ENCODE measurements at places on chromosomes 5 and 9.

DNA sequence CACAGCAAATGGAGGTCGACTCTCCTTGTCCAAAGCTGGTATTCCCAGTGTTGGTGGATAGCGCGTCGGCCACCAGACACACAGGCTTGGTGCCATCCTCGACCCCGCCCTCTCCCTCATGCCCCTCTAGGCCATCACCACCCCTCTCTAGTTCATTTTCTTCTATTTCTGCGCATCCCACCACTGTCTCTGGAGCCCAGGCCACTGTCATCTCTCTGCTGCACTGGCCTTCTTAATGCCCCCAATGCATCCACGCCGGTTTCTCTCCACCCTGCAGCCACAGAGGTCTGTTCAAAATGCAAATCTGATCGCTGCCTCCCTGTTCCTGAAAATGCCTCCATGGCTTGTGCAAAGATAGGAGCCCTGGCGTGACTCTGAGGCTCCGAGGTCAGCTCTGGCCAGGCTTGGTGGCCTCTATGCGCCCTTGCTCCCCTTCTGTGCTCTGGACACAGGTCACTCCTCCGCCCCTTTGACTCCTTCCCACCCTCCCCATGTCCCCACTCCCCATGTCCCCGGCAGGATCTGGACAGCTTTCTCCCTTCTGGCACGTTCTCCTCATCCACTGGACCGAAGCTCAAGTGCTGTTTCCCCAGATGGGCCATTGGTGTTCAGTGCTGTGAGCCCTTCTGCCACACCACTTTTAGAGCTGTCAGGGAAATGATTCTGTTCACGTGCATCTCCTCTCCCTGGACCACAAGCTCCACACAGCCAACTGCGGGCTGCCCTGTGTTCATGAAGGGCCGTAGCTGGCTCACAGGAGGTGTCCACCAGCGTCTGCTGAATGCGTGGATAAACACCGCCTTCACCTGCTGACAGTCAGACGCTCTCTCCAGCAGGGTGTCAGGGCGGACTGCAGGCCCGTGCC lies 59.5 kb upstream of the RNF130 start:
- DNase-seq = no peak

GRCh38 chr9:123454361-123454760 lies 98.4 kb downstream of the CRB2 start:
- DNase-seq = no peak

- DNase-seq = no peak
Observed at GRCh38 chr9:89096807-89097206, 81.8 kb downstream of the SHC3 start.

GRCh38 chr9:83620841-83621636 lies 1.9 kb upstream of the IDNK start:
- DNase-seq = no peak

DNA sequence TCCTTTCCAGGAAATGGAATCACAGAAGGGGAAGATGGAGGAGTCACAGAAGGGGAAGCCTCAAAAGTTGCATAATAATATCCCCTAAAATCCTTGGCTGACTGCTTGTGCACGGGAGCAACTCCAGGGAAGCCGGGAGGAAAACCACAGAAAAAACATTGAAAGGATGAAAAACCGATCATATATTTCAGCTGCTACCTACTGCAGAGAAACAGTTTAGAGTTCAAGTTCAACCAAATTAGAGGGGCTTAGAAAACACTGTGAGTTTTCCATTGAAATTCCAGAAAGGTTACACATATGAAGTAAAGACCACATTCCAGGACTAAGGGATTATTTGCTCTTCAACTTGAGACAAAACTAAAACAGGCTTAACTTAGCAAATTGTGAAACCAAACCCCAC lies 37.6 kb upstream of the MTAP start:
- no peak for DNase-seq

- no peak for DNase-seq
Observed at GRCh38 chr9:99210572-99210971, 11.2 kb downstream of the ALG2 start.

DNA sequence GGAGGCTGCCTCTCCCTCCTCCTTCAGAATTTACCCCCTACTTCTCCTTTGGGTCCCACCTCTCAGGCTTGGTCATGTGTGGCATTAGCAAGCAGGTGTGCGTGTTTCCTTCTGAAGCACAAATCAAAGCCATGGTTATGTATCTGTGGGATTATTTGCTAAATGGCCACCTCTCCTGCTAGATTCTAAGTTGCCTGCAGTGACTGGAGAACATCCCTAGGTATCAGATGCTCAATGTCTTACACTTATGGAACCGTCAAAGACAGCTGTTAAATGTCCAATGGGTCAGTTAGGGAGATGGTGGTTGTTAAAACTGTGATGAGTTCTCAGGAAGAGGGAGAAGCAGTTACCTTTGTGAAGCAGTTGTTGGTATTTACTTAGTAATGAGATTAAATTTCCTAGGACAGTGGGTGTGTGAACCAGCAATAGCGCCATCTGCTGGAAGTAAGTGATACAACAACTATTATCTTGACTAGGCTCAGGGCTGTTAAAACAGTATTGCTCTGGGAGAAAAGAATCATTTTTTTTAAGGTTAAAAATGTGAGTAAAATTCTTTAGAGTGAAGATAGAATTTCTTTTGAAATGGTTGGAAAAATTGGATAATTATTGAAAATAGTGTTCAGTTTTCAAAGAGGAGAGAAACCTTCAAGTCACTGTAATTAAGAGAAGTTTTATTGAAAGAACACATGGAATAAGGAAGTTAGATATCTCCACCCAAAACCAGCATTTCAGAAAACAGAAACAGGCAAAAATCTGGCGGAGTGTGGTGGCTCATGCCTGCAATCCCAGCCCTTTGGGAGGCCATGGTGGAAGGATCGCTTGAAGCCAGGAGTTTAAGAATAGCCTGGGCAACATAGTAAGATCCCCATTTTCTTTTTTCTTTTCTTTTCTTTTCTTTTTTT lies 71.3 kb downstream of the TMC1 start:
- DNase-seq = no peak

DNA sequence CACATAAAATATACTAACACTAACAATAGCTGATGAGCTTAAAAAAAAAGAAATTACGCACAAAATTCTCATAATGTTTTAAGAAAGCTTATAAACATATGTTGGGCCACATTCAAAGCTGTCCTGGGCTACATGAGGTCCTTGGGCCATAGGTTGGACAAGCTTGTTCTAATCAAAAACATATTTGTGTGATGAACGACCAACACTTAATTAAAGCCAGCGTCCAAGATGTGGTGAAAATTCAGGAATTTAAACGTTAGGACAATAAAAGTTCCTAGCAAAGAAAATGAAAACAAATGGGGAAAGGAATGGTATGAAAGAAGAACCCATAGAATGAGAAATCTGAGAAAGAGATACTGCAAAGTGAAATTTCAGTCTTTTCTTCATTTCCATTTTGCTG lies 429.6 kb upstream of the DMAC1 start:
- DNase-seq = no peak

DNA sequence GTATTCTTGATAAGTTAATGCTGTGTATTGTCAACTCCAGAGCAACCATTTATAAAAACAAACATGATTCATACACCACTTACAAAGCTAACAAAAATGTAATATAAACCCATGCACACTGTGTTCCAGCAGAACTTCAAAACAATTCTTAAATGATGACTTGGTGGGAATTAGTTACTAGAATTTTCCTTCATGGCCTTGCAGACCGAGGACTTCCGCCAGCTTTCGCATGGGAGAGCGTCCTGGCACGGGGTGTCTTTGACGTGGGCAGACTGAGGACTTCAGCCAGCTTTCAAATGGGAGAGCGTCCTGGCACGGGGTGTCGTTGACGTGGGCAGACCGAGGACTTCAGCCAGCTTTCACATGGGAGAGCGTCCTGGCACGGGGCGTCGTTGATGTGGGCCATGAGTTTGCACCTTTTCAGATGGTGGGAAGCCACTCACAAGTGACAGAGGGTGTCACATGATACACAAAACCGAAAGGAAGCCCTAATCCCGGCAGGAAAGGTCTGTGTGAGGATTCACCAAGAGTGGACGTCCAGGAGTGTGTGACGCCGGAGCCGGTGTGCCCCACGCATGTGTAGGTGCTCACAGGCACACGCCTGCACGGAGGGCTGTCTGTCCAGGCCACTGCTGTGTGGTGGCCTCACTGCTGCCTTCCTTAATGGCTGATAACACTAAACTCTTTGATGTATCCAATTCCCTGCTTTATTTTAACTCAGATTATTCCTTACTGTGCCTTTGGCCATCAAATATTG lies 211.3 kb upstream of the IRX4 start:
- DNase-seq = no peak

DNA sequence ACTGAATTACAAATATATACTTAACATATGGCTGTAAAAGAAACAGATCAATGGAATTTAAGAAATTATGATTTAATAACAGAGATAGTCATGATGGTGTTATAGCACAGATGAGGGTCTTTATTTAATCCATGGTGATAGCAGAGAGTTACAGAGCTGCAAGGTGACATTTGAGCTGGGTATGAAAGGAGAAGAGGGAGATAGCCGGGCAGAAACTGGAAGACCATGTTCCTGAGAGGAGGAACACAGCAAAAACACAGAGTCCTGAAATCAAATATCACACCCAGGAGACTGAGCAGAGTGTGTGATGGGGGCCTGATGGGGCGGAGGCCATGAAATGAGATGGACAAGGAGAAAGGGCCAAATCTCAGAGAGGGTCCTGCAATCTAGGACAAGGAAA lies 163.4 kb downstream of the PJA2 start:
- no peak for DNase-seq

- no peak for DNase-seq
Observed at GRCh38 chr9:137168904-137169856, 671 bp downstream of the LRRC26 start.

- no peak for DNase-seq
Observed at GRCh38 chr5:120134944-120135343, 329.2 kb upstream of the PRR16 start.

GRCh38 chr5:80963966-80964481 lies 3.9 kb downstream of the RASGRF2 start:
- no peak for DNase-seq

GRCh38 chr5:76583163-76584047 lies 39.8 kb downstream of the F2RL2 start:
- no peak for DNase-seq

GRCh38 chr9:103999375-104000062 lies 94.6 kb upstream of the SMC2 start:
- no peak for DNase-seq

Data from effector memory CD4-positive, alpha-beta T cell (primary cell).